HL-60 (cell line): ENCODE measurements at places on chromosomes 5 and 9.

DNA sequence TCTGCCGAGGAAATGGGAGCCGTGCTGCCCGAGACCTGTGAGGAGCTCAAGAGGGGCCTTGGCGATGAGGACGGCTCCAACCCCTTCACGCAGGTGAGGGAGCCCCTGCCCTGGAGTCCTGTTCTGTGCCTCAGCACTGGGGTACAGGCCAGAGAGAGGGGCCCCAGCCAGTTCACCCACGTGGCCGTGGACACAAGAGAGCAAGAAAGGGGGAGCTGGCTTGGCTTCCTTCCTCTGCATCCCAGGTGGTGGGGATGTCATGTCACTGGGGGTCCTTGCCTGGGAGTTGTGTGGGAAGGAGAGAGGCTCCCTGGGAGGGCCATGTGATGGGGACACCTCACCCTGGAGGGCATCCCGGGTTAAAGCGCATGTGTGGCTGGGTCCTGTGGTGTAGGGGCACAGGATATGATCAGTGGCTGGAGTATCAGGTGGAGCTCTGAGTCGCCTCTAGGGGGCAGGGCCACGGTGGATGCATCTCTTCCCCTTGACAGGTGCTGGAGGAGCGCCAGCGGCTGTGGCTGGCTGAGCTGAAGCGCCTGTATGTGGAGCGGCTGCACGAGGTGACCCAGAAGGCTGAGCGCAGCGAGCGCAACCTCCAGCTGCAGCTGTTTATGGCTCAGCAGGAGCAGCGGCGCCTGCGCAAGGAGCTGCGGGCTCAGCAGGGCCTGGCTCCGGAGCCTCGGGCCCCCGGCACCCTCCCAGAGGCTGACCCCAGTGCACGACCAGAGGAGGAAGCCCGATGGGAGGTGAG lies 7.5 kb downstream of the N4BP3 start:
- peak; percentile 95 for DNase-seq

DNA sequence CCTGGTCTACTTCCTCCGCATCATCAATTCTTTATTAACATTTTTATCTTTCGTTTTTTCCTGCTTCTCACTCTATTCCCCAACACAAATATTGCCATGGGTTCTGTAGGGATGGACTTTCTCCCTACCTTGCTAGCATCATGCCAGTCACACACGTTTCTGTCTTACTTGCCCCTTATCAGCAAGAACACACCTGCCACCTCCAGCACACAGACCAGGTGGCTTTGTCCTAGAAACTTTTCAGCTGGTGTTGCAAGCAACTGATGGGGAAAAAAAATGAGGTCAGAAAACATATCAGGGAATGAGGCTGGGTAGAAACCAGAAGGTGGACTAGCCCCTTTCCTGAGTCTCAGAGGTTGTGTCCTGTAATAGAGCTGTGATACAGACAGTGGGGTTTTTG lies 5.8 kb downstream of the SH3RF2 start:
- no peak for DNase-seq

DNA sequence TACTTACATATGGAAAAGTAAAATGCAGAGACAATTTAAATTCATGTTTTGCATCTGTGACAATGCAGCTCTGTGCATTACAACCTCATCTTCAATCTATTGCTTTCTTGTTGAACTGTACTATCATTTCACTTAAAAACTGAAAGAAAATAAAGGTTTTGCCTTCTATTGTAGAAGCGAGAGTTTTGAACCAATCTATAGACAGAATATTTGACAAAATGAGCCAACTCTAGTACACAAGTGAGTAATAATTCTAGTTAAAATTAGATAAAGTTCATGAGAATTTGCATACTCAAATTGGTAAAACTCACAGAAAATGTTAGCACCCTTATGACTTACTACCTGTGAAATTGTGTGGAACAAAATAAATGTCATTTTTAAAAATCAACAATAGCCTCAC lies 123.7 kb downstream of the EDIL3 start:
- no peak for DNase-seq

GRCh38 chr5:50559955-50560354 lies 106.5 kb upstream of the PARP8 start:
- no peak for DNase-seq

DNA sequence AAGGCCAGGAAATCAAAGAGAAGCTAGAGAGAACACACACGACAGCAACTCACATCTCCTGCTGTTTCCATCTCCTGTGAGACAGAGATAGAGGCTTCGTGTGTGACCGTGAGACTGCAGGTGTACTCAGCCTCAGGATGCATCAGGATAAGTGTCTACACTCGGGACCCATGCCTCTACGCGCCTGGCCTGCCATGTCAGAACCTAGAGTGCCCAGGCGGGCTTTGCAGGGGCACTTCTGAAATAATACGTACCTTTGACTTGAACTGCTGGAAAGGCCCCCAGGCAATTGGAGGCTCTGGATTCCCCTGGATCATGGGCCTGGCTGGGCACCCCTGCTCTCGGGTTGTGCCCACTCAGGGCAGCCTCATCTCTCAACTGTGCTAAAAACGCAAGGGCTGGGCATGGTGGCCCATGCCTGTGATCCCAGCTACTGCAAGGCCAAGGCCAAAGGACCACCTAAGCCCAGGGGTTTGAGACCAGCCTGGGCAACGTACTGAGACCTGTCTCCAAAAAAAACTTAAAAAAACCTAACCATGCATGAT lies 13.0 kb downstream of the CLPTM1L start:
- DNase-seq, result no peak

DNA sequence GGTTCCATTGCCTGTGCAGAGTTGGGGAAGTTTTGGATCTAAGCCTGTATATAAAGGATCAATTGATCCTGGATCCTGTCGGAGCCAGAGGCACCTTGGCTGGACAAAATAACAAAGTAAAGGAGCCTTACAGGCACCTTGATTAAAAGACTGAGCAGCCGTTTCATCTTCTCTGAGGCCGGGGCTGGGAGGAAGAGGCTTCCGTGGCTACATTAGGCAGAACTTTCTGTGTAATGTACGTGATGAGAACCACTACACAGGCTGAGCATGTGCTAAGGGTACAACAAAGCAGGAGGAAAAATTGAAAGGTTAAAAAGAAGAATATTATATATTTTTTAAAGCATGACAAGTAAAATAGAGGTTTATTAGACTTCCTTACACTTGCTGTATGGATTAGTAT lies 37.0 kb downstream of the IL31RA start:
- no peak for DNase-seq

GRCh38 chr5:50666261-50667022 lies at the start of gene PARP8:
PARP8 (plus strand) TSS chr5:50666637; CDS start chr5:50667096, 459 bp downstream.
- peak; percentile 74 for DNase-seq

- no peak for DNase-seq
These were observed 328.8 kb upstream of the BRINP1 start for GRCh38 chr9:119697996-119698395.

- DNase-seq, result no peak
These were observed 6.8 kb downstream of the OBP2A start for GRCh38 chr9:135552698-135553171.

DNA sequence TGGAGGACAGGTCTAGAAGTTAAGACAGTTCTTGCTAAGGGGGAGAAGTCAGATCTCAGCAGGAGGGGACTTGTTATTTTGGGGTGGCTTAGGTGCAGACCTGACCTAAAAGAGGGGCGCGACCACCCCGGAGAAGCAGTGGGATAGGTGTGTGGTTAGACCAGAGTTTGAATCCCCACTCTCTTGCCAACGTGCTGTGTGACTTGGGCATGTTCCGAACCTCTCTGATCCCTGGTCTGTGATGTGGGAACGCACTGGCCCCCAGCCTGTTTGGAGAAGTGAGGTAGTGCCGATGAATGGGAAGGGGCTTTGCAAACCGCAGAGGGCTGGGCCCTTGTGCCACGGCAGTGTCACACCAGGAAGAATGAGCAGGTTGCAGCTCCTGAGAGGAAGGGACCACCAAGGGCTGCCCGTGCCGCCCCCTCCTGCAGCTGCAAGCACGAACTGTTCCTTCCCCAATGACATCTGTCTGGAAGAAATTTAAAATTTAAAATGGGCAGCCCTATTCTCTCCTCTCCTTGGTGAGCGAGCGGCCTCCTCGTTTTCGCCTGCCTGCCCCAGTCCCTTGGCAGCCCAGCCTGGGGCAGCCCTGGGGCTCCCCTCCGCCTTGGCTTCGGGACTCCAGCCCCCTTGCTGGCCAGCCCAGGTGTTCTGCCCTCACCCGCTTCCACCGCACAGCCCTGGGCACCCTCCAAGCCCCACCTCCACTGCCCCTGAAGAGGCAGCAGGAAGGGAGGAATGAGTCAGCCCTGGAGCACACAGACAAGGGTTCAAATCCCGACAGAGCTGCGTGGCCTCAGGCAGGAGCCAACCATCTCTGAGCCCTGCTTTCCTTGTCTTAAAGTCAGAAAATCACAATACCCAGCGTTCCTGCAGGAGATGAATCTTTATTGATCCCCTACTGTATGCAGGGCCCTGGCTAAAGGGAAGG lies 1.6 kb downstream of the FIBCD1 start:
- DNase-seq, result no peak

- no peak for DNase-seq
These were observed 429.4 kb downstream of the PIK3R1 start for GRCh38 chr5:68644971-68645370.

- no peak for DNase-seq
These were observed 30.7 kb downstream of the EXOC3 start for GRCh38 chr5:473551-474192.

DNA sequence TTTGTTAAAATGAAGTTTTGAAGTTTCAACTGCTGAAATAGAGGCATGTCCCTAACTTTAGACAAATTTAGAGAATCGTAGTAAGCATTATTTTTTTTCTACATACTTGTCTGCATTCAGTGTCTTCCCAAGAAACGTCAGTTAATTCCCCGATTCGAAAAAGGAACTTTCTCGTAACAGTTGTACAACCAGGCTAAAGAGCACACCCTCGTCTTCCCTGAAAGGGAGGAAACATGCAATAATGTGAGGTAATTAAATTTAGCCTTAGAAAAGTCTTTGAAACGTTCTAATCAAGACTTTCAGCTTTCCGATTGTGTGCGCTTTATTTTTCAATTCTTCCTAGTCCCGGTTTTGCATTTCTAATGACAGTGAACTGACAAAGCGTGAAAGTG lies 374 bp upstream of the SLC1A3 start:
- no peak for DNase-seq

DNA sequence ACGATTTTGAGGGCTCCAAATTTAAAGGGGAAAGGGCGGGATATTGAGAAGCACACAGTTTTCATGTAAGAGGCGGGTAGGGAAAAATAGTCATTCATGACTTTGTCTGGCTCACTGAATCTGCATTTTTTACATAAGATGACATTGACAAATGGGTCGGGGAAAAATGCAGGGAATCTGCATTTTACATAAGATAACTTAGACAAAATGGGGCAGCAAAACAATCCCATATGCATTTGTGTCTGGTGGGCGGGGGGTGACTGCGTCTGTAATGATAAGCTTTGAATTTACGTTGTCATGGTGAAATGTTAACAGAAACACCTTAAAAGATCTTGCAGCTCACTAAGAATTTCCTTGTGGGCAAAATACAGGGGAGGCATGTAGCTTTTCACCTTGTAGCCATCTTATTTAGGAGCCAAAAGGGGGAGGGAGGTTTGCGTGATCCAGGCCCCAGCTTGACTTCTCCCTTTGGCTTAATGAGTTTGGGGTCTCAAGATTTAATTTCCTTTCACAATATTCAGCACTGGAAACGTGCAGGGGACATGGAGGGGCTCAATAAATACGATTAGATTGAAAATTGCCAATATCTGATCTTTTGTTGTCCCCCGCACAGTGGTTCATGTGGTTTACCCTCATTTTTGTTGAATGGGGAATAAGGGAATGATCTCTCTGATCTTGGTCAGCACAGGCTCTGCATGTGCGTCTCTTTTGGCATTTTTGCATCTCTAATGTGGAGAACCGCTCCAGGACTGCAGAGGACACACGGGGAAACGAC lies 41.1 kb upstream of the GADD45G start:
- no peak for DNase-seq

- DNase-seq, result no peak
These were observed 508.3 kb downstream of the EBF1 start for GRCh38 chr5:158591301-158591863.

DNA sequence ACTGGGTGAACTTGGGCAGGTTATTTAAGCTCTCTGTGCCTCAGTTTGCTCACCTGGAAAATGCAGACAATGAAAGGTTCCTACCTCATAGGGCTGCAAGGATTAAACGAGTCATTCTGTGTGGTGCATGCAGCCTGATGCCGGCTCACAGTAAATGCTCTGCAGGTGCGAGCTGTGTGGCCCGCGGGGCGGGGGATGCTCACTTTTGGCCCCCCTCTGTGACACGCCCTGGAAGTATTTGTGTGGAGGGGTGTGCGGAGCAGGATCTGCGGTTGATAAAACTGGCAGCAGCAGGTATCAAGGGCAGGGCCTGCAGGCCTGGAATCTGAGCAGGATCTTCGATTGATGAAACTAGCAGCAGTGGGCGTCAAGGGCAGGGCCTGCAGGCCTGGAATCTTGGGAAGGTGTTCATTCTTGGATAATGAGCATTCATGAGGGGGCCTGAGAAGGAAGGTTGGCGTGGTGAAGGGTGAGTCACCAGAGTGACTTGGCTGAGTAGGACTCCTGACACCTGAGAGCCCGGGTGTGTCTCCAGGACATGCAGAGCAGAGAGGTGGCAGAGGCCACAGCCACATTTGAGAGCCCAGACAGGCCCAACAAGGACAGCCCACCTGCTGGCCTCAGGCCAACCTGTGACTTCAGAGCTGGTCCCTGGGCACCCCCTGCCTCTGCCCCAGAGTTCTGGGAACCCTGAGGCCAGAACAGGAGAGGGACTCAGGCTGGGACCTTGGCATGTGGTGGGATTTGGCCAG lies 11.9 kb downstream of the UNC5A start:
- DNase-seq, result no peak

- DNase-seq, result no peak
These were observed 63.3 kb downstream of the RAPGEF6 start for GRCh38 chr5:131571669-131572168.

GRCh38 chr5:131322926-131323325 lies 59.1 kb downstream of the CDC42SE2 start:
- DNase-seq, result no peak

DNA sequence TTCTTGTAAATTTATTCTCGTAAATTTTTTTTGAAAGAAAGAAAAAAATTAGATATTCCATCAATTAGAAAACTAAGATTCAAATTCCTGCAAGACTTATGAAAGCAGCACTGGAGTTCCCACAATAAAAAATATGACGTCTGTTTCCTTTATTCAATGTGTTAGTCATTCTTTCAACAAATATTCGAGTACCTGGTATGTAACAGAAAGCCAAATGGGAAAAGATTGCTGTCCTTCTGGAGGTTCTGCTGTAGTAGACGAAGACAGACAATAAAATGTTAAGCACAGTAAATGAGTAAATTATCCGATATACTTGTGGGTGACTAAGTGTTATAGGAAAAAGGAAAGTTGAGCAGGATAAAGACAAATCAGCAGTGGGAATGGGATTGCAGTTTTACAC lies 92.2 kb downstream of the ADAMTSL1 start:
- DNase-seq, result no peak

DNA sequence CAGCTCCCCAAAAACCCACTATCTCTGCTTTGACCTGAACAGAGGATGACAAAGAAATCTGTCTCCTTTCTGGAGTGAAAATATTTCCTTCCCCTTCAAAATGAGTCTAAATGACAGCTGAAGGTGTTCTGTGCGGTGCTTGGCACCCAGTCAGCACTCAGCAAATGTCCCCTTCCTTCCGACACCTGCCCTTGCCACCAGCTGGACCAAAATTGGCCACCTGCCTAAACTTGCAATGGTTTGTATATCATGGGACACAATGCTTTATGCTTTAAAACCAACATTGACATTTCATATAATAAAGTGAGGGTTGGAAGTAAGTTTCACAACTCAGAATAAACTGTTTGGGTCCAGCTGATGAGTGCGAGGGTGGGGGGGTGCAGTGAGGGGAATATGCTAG lies 7.5 kb upstream of the TTC1 start:
- no peak for DNase-seq

- no peak for DNase-seq
These were observed 22.7 kb upstream of the ENHO start for GRCh38 chr9:34545497-34545896.

- no peak for DNase-seq
These were observed 23.9 kb downstream of the DCANP1 start for GRCh38 chr5:135423146-135423845.
